ENCODE measurements at places on chromosomes 3 and 15.

- DNase-seq: no peak
Measured at GRCh38 chr3:49161808-49162530, 4.2 kb downstream of the CCDC71 start.

DNA sequence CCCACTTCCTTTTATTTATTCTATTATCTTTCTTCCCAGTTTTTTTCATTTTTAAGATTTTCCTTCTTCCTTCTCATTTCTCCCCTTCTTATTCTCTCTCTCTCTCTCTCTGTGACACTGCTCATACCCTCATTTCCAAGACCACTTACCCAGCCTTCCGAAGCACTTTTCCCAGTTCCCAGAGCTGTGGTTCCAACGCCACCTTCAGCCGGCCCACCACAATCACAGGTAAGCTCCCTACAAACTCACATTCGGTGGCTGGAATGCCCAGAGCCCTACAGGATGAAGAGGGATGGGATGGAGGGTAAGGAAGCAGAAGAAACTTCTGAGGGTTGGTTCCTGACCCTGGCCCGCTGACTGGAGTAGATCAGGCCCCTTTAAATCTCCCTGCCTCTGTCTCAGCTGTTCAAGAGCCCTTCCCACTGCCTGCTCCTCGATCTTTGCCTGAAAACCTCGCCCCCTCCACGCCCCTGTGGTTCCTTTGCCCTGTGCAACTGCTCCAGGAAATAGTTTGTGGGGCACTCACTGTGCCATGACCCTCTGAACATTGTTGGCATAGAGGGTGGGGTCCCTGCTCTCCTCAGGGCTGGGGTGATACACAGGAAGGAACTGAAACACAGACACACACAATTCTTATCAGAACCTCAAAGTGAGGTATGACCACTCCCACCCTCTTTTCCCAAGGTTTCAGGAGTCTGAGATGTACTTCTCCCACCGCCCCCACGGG is 4.8 kb downstream of the LPCAT4 start:
- no peak for DNase-seq

GRCh38 chr15:52337198-52337853 is 41.7 kb upstream of the MYO5C start:
- DNase-seq: no peak

DNA sequence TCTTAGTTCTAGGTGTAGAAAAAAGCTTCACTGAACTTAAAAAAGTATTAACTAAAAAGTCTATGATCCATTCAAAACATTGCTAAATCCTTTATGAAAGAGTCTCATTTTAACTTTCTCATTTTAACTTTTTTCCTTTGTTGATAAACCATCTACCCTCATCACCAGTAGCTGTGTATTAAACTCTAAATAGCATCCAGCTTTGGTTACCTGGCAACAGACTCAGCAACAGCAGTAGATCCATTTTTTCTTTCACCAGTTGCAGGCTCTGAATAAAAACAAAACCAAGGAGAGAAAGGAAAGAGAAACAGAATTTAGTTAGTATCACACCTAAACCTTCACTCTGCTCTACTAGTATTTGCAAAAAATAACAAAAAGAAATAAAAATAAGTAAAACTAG is 51.6 kb downstream of the TP53BP1 start:
- no peak for DNase-seq

DNA sequence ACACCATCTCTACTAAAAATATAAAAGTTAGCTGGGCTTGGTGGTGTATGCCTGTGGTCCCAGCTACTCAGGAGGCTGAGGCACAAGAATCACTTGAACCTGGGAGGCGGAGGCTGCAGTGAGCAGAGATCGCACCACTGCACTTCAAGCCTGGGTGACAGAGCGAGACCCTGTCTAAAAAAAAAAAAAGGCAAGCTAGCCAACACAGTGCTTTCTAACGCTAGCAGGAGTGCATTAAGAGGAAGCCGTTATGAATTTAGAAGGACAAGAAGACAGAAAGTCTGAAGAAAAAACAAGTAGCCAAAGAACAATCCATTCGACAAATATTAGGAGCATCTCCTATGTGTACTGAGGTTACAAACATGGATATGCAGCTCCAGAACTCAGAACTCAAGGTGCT is 28.6 kb downstream of the BHLHE40 start:
- DNase-seq: no peak

DNA sequence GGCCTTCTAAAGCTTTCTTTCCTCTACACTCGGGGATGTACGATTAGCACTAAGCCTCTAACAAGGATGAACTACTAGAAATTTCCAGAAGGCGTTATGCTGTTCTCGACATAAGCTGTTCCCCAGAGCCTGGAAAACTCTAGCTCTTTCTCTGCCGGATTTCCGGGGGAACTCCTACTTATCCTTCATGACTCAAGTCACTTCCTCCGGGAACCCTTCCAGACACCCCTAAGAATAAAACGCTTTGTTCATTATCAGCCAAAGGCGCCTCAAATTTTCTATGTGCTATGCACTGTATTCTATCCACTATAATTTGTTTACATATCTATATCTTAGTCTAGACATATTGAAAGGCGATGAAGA is 455 bp upstream of the SNAP23 start:
- peak; percentile 37 for DNase-seq

DNA sequence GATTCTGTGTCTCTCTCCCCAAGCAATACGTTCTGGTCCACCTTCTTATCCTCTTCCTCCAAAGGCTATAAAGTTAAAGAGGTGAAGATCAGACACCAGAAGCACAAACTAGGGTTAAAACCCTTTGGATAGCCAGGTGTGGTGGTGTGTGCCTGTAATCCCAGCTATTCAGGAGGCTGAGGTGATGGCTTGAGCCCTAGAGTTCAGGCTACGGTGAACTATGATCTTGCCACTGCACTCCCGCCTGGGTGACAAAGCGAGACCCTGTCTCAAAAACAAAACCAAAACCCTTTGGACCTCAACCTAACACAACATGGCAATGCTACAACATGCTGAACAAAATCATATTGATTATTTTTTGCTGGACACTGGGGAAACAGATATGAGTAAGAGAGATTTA is 43.2 kb downstream of the MSL2 start:
- DNase-seq: no peak

GRCh38 chr3:160725338-160725737 is 30.7 kb upstream of the PPM1L start:
- DNase-seq: no peak

DNA sequence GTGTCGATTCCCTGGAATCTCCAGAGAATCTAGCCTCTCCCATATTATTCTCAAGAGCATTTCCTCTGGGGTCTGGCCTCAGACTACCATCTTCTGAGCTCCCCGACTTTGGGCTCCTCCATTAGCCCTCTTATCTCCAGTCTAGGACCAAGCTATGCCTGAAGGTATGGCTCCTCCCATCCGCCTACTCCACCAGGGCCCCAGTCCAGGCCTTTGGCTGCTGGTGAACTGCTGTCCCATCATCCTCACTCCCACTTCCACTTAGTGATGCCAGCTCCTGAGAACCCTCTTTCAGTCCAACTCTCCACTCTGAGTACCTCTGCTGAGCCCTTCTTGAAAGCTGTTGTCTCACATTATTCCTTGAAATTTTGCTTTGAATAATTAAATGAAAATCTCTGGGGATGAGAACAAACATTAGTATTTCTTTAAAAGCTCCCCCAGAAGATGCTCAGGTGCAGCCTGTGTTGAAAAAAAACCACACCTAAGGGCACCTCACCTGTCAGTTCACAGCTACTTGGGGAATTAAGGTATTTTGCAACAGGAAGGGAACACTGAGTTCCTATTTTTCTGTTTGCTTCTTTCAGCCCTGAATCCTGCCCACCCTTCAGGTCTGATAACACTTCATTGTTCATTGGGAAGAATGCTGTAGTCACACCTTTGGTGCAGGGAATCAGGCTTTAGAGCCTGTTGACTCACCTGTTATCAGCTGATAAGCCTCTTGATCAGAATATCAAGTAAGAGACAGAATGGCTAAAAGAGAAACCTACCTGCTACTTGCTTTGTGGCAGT is 9.5 kb downstream of the CLDN18 start:
- no peak for DNase-seq

- no peak for DNase-seq
Measured at GRCh38 chr15:74055804-74056203, 26.5 kb downstream of the GOLGA6A start.

- DNase-seq: no peak
Measured at GRCh38 chr3:24258727-24259600, 235.7 kb downstream of the THRB start.

- no peak for DNase-seq
Measured at GRCh38 chr3:145017959-145018358, 1046.3 kb downstream of the DIPK2A start.

DNA sequence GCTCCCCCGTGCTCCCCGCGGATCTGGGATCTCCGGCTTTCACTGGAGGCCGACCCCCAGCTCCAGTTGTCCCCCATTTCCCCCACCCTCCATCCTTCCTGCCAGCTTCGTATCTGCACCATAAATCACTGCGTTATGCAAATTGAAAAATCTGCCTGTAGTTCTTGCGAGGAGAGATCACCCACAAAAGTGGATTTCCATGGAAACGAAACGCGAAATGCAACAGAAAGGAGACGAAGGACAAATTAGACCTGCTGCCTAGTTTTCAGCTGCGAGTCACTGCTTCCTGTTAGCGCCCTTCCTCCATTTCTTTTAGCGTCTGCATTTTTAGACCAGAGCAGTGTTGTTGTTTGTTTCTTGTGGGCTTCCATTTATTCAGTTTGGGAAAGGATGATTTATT is 127.1 kb upstream of the ATP10A start:
- DNase-seq: no peak

DNA sequence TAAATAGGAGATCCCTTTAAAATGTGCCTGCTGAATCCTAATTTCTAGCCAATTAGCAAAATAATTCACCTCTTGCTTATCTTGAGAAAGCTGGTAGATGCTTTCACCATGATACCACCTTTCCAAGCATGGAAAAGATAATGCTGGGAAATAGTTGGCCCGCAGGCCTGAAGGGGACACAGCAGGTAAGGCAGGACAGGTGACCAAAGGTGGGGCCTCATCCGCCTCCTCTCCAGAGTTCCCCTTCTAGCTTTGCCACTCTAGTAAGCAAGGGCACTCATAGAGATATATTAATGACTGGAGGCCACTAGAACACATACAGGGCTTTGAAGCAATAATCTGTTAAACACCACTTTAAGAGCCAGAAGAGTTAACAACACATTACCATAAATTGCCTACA is 45.5 kb downstream of the SATB1 start:
- no peak for DNase-seq

DNA sequence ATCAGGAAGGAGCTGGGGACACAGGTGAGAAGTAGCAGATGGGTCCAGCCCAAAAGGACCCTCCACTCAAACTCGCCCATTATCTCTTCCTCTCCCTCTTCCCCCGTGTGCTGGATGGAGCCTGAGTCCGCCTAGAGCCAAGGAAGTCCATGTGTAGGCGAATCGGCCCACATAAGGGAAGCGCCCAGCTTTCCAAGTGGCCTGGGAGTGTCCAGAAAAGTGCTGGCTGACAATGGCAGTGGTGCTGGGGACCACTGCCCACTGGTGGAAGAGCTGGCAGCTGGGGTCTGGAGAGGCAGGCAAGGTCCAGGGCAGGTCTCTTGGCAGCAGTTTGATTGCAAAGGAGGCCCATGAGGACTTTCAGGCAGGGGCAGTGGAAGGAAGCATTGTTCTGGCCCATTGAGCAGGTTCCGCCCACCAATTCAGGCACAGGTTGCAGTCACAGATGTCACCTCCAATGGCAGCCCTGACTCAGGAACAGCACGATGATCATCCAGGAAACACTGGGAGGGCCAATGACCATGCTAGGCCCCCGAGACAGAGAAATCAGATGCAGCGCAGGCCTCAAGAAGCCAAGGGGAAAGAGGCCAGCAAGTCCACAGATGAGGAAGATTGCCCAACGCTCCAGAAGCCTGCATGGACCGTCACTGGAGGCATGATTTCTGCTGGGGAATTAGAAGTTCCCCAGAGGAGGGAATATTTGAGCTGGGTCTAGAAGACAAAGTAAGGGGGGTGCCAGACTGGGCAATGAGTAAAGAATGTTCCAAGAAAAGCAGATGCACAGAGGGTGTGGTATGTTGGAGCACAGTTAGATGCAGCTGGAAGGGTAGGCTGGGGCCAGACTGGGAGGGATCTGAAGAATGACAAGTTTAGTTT is 3.0 kb downstream of the MFGE8 start:
- no peak for DNase-seq

- DNase-seq: no peak
Measured at GRCh38 chr3:25513642-25514266, 85.7 kb downstream of the RARB start.

GRCh38 chr3:182628531-182628930 is 164.8 kb upstream of the ATP11B start:
- DNase-seq: no peak

- DNase-seq: no peak
Measured at GRCh38 chr15:70033109-70033508, 64.6 kb downstream of the TLE3 start.

- DNase-seq: peak; percentile 31
Measured at GRCh38 chr3:101643861-101644613, 32.9 kb downstream of the ZBTB11 start.

DNA sequence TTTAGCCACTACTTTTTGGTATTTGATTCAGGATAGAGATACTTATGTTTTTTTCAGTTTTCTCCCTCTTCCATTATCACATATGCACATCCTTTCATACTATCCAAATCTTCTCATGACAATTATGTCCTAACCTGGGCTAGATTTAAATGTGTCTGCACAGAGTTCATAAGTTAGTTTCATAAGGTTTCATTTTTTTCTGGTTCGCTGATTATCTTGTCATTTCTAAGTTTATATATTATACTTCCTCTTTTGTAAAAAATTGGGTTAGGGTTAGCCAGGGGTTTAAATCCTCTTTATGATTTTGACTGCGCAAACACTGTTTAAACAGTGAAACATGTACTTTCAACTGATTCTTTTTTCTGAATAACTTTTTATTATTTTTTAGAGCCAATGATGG is 148.6 kb downstream of the SST start:
- no peak for DNase-seq

- DNase-seq: no peak
Measured at GRCh38 chr3:24475925-24476324, 18.7 kb downstream of the THRB start.

GRCh38 chr15:85316244-85316934 is 64.0 kb upstream of the AKAP13 start:
- DNase-seq: peak; percentile 11

DNA sequence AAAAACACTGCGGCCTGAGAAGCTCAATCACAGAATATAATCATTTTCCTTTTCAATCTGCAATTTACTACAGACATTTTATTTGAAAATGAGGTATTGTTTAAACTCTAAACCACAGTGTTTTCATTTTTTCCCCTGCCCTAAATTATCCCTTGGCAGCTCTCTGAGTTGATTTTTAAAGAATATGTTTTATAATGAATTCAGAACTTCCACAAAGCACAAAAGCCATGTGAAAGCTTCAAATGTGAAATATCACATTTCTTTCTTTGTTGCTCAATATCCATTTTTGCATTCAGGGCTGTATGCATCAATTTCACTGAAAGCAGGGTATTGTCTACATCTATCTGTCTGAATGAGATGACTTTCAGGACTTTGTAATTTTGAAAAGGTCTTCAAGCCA is 813.6 kb upstream of the ALCAM start:
- DNase-seq: no peak

DNA sequence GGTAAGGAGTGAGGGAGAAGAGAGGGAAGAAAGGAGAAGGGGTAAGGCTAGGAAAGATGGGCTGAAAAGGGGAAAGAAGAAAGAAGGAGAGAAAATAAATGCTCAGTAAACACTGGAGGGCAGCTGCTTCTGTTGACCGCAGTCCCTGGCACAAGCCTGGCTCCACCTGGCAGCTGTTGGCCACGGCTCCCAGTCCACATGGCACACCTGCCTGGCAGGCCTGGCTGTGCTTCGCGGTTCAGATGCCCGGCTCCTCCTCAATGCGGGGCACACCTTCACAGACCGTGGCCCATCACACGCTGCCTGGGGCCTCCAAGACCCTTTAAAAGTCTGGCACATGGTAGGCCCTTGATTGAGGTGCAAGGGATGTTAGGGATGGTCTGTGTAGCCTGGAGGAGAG is 516.8 kb upstream of the PROK2 start:
- no peak for DNase-seq

All from activated naive CD4-positive, alpha-beta T cell treated with Interleukin-2 at 50 U/mL for 16 hours (primary cell).